Smooth muscle cell of bladder (primary cell): ENCODE measurements at places on chromosomes 13 and 19. TPM values are rescaled to one million over a fixed set of nuclear protein-coding genes. Genes with fewer than 3 reads are reported as not detected.

The MCEMP1 gene
- not detected in 2 replicates for total RNA-seq

The SIX5 gene
- total RNA-seq: 6.8 and 8.0 TPM in 2 replicates

The DLL3 gene
- total RNA-seq: under 0.01 and 0.09 TPM in 2 replicates

The ZNF256 gene
- total RNA-seq: 3.6 and 3.8 TPM in 2 replicates

The ATP8A2 gene
- 0.09 and 0.14 TPM in 2 replicates for total RNA-seq

The NKG7 gene
- total RNA-seq: not detected in 2 replicates

The MAMSTR gene
- total RNA-seq: 0.28 TPM in 2 replicates

The ZNF793 gene
- total RNA-seq: 1.1 and 1.8 TPM in 2 replicates

The ACTMAP gene
- 0.37 and 0.57 TPM in 2 replicates for total RNA-seq

The ICAM3 gene
- 10.7 and 12.9 TPM in 2 replicates for total RNA-seq

The FAAP24 gene
- 0.85 and 0.92 TPM in 2 replicates for total RNA-seq

The RNF113B gene
- total RNA-seq: not detected in 2 replicates

The MYO16 gene
- under 0.01 TPM in 1 of 2 replicates, not detected in the other for total RNA-seq

The WDR88 gene
- total RNA-seq: not detected in 2 replicates

The NUP58 gene
- 36.1 and 43.2 TPM in 2 replicates for total RNA-seq

The SCAF1 gene
- total RNA-seq: 6.0 and 8.2 TPM in 2 replicates

The OR10H1 gene
- total RNA-seq: not detected in 2 replicates

The KRTDAP gene
- total RNA-seq: not detected in 2 replicates

The ZNF420 gene
- 6.4 and 8.7 TPM in 2 replicates for total RNA-seq

The LYPD3 gene
- total RNA-seq: 0.09 and 0.14 TPM in 2 replicates

The CEP89 gene
- 5.1 and 7.5 TPM in 2 replicates for total RNA-seq

The OPA3 gene
- 3.7 and 4.2 TPM in 2 replicates for total RNA-seq

The ZNF554 gene
- total RNA-seq: 3.7 and 4.1 TPM in 2 replicates

The ADGRE3 gene
- not detected in 2 replicates for total RNA-seq

The ZNF560 gene
- total RNA-seq: 0.37 and 0.57 TPM in 2 replicates

The CGB8 gene
- total RNA-seq: not detected in 2 replicates

The EGLN2 gene
- total RNA-seq: 70.5 and 73.9 TPM in 2 replicates

The TUBB4A gene
- total RNA-seq: not detected in 2 replicates

The ZNF628 gene
- 0.57 and 1.3 TPM in 2 replicates for total RNA-seq
